Aorta (tissue), 5 donors: ENCODE measurements at places on chromosomes 16 and 17. TPM values are rescaled to one million over a fixed set of nuclear protein-coding genes. Genes with fewer than 3 reads are reported as not detected.

- no peak overlapping the region for H3K4me3 ChIP-seq
- no peaks in the 10 kb centered on the region for H3K4me1 ChIP-seq
- H3K27ac ChIP-seq: no peak overlapping the region
- no peaks in the 10 kb centered on the region for H3K36me3 ChIP-seq
These were observed 273.9 kb upstream of the MAF start for GRCh38 chr16:79874391-79874790.

GRCh38 chr17:27651411-27652345 lies 20.7 kb downstream of the LGALS9 start:
- peak; percentile 79 for DNase-seq
- no peaks in the 10 kb centered on the region for H3K36me3 ChIP-seq
- no peaks in the 10 kb centered on the region for H3K4me1 ChIP-seq
- H3K4me3 ChIP-seq: no peak overlapping the region
- no peaks in the 10 kb centered on the region for H3K27me3 ChIP-seq

DNA sequence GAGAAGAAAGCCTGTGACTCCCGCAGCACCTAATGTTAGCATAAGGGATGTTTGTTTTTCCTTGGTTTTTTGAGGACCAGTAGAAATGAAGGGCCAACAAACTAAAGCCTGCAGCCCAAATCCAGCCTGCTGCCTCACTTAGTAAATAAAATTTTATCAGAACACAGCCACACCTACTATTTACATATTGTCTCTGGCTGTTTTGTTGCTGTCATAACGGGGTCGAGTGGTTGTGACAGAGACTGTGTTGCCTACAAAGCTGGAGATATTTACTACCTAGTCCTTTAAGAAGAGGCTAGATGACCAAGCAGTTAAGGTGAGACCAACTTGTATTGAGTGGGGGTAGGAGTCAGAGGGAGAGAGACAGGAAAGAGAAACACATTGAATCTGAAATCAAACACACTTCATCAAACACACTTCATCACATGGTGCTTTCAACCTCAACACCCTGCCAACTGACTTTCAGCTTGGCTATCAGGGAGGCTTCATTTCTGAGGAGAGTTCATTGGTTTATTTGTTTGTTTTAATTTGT lies 546.3 kb upstream of the CDH11 start:
- no peak for DNase-seq
- H3K27ac ChIP-seq: no peak overlapping the region
- H3K27me3 ChIP-seq: no peaks in the 10 kb centered on the region
- no peaks in the 10 kb centered on the region for H3K36me3 ChIP-seq
- H3K4me1 ChIP-seq: no peaks in the 10 kb centered on the region

GRCh38 chr17:34758316-34758715 lies 178.9 kb downstream of the TMEM132E start:
- no peaks in the 10 kb centered on the region for H3K36me3 ChIP-seq
- no peaks in the 10 kb centered on the region for H3K4me1 ChIP-seq
- no peaks in the 10 kb centered on the region for H3K27me3 ChIP-seq
- H3K4me3 ChIP-seq: no peak overlapping the region
- no peak overlapping the region for H3K27ac ChIP-seq

GRCh38 chr16:3525951-3526350 lies 25.1 kb downstream of the CLUAP1 start:
- no peak overlapping the region for H3K27ac ChIP-seq
- peaks cover 6% of the 10 kb centered on the region for H3K36me3 ChIP-seq
- H3K4me1 ChIP-seq: no peaks in the 10 kb centered on the region
- DNase-seq: no peak
- H3K27me3 ChIP-seq: no peaks in the 10 kb centered on the region

GRCh38 chr17:17001076-17001777 lies 29.3 kb upstream of the TNFRSF13B start:
- DNase-seq: peak; percentile 65
- no peak overlapping the region for H3K4me3 ChIP-seq
- no peaks in the 10 kb centered on the region for H3K4me1 ChIP-seq
- no peaks in the 10 kb centered on the region for H3K27me3 ChIP-seq
- no peak overlapping the region for H3K27ac ChIP-seq

DNA sequence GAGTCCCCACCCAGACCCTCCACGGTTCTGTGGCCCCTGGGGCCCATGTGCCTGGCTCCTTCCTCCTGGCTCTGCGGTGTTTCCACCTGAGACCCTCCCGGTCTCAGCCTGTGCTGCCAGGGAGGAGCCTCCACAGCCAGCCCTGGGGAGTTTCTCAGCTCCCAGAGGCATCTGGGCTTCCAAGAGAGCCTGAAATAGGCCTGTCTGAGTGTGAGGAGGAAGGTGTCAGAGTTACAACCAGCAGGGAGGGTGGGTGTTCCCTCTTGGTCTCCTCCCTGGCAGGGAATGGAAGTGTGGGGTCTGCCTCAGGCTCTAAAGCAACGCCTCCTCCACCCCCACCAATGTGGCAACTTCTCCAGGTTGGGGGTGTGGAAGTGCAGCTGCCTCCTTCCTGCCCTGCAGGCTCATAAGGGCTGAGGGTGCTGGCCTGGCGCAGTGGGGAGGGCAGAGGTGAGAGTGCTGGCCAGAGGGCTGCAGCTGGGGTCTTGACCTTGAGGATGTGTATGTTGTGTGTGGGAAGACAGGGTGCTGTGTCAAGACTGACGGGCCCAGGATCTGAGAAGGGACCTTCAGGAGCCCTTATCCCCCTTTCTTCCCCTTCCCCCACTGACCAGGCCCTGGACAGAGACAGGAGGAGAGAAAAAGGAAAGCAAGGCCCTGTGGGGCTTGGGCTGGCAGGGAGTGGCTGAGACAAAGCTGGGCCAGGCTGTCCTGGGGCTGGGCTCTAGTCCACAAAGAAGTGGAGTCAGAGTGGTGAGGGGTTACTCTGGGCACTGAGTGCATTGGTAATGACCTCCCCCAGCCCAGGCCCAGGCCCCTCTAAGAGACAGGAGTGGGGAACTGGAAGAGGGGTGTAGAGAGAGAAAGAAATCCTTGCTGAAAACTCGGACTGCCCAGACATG lies 2.4 kb downstream of the CYGB start:
- no peaks in the 10 kb centered on the region for H3K4me1 ChIP-seq
- H3K27ac ChIP-seq: no peak overlapping the region
- no peaks in the 10 kb centered on the region for H3K27me3 ChIP-seq
- no peak overlapping the region for H3K4me3 ChIP-seq

DNA sequence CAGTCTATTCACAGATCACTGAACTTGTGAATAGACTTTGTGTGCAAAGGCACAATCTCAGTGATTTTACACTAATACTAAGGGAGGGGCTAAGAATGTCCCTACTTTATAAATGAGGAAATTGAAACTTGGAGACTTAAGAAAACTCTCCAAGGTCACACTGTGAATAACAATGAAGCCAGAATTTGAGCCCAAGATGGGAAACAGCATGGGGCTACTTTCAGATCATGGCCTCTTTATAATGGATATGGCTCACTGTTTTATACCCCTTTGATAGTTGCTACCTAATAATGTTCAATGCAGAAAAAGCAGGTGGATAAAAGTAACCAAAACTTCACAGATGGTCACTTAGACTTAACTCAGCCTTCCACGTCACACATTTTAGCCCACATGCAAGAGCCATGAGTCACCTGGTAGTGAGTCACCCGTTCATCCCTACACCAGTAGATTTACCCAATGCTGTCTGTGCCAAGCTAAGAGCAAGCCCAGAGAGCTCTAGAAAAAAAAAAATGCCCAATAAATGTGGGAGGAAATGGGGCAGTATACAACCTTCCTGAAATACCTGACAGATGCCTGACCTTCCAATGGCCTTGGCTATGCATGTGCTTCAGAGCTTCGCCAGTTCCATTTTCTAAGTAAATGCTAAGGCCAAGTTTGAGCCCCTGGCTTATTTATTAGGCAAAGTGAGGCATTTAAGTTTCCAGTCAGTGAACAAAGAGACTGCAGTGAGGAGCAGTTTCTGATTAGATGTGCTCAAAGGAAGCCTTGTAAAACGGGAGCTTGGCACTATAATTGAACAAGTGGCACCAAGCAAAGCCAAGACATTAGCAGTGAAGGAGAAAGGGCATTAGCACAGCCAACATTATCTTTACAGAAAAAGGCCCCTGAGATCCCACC lies 219.7 kb downstream of the TMEM114 start:
- no peaks in the 10 kb centered on the region for H3K27me3 ChIP-seq
- H3K4me1 ChIP-seq: no peaks in the 10 kb centered on the region
- no peak for DNase-seq
- H3K27ac ChIP-seq: no peak overlapping the region

DNA sequence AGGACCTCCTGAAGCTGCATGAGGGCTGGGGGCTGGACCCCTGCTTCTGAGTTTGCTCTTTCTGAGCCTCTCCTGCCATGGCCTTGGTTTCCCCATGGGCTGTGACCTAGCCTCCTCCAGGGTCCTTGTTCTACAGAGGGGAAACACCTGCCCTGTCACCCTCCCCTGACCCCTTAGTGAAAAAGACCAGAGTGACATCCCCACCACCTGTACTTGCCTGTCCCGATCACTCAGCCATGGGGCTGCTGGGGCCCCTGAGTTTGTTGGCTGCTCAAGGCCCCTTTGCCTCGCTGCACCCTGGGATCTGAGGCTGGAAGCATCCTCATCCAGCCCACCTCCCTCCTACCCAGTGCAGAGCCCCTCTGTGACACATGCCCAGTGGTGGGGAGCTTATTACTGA lies 800 bp downstream of the NOD2 start:
- H3K4me3 ChIP-seq: no peak overlapping the region
- no peak overlapping the region for H3K27ac ChIP-seq
- no peak for DNase-seq
- H3K4me1 ChIP-seq: no peaks in the 10 kb centered on the region

- no peak overlapping the region for H3K27ac ChIP-seq
- DNase-seq: no peak
- H3K27me3 ChIP-seq: no peaks in the 10 kb centered on the region
- H3K36me3 ChIP-seq: no peaks in the 10 kb centered on the region
- H3K4me3 ChIP-seq: no peak overlapping the region
These were observed 62.8 kb downstream of the GRB7 start for GRCh38 chr17:39800540-39800939.

GRCh38 chr17:36665417-36665816 lies 64.0 kb downstream of the MRM1 start:
- H3K4me1 ChIP-seq: no peaks in the 10 kb centered on the region
- DNase-seq: no peak
- no peak overlapping the region for H3K27ac ChIP-seq
- H3K36me3 ChIP-seq: no peaks in the 10 kb centered on the region
- H3K4me3 ChIP-seq: no peak overlapping the region

- no peaks in the 10 kb centered on the region for H3K36me3 ChIP-seq
- no peaks in the 10 kb centered on the region for H3K4me1 ChIP-seq
- no peak for DNase-seq
- no peak overlapping the region for H3K27ac ChIP-seq
- H3K27me3 ChIP-seq: no peaks in the 10 kb centered on the region
These were observed 744.7 kb upstream of the GOT2 start for GRCh38 chr16:59478838-59479237.

- H3K27me3 ChIP-seq: peaks cover 2% of the 10 kb centered on the region
- H3K27ac ChIP-seq: no peak overlapping the region
- no peaks in the 10 kb centered on the region for H3K36me3 ChIP-seq
- DNase-seq: no peak
- H3K4me3 ChIP-seq: no peak overlapping the region
- no peaks in the 10 kb centered on the region for H3K4me1 ChIP-seq
These were observed 110.1 kb downstream of the ADAMTS18 start for GRCh38 chr16:77324729-77325128.

DNA sequence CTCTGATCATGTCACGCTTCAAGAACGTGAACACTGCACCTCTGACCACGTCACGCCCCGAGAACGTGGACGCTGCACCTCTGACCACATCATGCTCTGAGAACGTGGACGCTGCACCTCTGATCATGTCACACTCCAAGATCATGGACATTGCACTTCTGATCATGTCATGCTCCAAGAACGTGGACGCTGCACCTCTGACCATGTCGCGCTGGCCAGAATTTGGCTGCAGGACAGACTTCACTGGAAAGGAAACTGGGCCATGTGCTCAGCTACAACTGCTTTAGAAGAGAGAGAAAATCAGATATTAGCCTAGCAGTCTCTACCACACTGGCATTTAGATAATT lies 182.7 kb downstream of the RPTOR start:
- H3K4me3 ChIP-seq: no peak overlapping the region
- no peaks in the 10 kb centered on the region for H3K4me1 ChIP-seq
- H3K27ac ChIP-seq: no peak overlapping the region
- no peak for DNase-seq
- H3K36me3 ChIP-seq: no peaks in the 10 kb centered on the region

DNA sequence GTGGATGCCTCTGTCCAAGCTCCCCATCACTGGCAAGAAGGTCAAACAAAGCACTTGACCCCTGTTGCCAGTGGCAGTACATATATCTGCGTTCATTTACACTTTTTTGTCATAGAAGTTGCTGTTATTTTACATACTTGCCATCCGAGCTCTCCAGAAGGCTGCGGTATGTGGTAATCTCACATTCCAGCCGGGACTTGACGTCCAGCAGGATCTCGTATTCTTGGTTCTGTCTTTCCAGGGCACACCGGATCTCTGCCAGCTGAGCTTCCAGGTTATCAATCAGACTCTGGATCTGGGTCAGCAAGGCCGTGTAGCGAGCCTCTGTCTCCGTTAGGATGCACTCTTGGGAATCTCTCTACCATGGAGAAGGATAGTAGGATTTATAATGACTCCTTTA lies 6.6 kb downstream of the KRT39 start:
- H3K27ac ChIP-seq: no peak overlapping the region
- no peaks in the 10 kb centered on the region for H3K36me3 ChIP-seq

DNA sequence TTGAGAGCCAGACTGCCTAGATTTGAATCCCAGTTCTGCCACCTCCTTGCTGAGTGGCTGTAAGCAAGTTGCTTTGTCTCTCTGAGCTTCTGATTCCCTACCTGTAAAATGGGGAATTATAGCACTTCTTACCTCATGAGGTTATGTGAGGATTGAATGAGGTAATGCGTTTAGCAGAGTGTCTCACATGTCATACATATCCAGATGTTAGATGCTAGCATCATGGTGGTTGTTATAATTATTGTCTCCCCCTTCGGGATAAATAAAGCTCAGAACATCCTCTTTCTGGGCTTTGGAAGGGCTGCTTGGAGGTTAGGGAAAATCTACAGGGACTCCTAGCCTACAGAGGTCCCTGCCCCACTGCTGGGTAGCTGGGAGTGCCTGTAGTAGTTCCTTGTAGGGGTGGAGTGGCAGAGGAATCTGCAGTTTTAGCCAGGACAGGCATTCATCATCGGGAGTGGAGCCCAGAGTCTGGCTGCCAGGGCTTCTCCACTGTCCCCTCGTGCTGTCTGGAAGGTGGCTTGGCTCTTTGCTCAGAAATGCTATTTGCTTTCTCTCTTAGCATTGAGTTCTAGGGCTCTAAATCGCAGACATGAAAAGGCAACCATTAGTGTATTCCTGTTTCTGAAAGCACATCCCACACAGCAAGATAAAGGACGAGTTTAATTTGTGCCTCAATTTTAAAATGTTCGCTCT lies 137.9 kb upstream of the CACNG3 start:
- no peak overlapping the region for H3K4me3 ChIP-seq
- no peak overlapping the region for H3K27ac ChIP-seq
- DNase-seq: no peak
- no peaks in the 10 kb centered on the region for H3K4me1 ChIP-seq

The DDX5 gene
- total RNA-seq: 901 TPM

The NETO2 gene
- 2.1 TPM for total RNA-seq

The KCNAB3 gene
- 0.62 TPM for total RNA-seq

The TBC1D3G gene
- not detected for total RNA-seq

The KRT9 gene
- not detected for total RNA-seq

The KLHL10 gene
- 0.36 TPM for total RNA-seq

The LRRC36 gene
- total RNA-seq: 0.51 TPM

The CFAP97D1 gene
- total RNA-seq: not detected

The ASPA gene
- 6.6 TPM for total RNA-seq

The PRSS36 gene
- total RNA-seq: 3.5 TPM

The ZG16B gene
- total RNA-seq: 0.48 TPM

The PRSS33 gene
- not detected for total RNA-seq

The MYH1 gene
- not detected for total RNA-seq

The CACNG5 gene
- not detected for total RNA-seq

The SOST gene
- 34.3 TPM for total RNA-seq

The TOX3 gene
- not detected for total RNA-seq
